ENCODE measurements at places on chromosomes 5 and 9.

GRCh38 chr5:111863801-111864200, 106.8 kb upstream of the NREP start:
- no peak for DNase-seq

DNA sequence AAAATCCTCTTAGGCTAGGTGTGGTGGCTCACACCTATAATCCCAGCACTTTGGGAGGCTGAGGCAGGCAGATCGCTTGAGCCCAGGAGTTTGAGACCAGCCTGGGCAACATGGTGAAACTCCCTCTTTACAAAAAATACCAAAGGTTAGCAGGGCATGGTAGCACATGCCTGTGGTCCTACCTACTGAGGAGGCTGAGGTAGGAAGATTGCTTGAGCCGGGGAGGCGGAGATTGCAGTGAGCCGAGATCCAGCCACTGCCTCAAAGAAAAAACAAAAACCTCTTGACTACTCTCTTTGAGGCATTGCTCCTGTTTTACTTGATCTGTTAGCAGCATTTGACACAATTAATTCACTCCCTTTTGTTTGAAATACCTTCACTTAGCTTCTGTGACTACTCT, 20.7 kb downstream of the KIF2A start:
- DNase-seq: no peak

DNA sequence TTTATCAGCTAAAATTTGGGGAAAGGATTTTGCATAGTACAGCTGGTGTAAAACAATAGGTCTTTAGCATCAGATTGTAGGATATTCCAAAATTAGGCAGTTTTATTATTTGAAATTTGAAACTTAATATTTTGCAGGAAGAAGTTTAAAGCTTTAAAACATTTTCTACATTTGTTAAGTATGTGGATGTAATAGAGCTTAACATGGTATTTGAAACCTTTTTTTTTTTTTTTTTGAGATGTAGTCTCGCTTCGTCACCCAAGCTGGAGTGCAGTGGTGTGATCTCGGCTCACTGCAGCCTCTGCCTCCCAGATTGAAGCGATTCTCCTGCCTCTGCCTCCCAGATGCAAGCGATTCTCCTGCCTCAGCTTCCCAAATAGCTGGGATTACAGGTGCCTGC, 2.9 kb downstream of the DENND4C start:
- no peak for DNase-seq

DNA sequence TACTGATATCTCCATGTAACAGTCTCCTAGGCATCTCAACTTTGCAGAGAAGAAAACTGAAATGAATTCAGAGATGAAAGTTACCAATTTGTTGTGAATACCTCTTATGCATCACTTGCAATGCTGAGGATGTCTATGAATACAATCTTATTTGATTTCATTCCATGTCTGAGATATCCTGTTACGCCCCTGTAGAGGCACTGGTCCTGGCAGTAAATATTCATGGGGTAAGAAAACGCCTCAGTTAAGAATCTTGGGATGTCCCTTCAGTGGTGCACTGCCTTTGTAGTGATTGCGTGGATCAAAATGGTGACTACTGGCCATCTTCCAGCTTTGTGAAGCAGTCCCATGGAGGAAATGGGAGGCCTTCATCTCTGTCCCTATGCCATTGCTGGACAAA, 229.1 kb upstream of the C9orf72 start:
- DNase-seq: no peak

DNA sequence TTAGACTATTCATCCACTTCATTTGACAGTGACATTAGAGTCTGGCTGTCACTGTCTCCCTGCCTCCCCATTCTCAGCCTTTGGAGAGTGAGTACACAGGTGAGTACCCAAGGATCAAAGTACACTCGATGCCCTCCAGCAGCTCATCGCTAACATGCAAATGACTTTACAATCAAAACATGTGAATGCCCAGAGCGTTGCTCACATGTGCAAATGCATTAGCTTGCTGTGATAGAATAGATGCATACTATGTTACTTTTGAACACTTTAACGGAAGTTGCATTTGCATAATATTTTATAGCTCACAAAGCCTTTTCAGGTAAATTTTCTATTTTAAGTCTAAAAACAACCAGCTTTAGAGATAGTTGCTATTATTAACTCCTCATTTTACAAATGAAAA, 107.6 kb downstream of the SYK start:
- no peak for DNase-seq

DNA sequence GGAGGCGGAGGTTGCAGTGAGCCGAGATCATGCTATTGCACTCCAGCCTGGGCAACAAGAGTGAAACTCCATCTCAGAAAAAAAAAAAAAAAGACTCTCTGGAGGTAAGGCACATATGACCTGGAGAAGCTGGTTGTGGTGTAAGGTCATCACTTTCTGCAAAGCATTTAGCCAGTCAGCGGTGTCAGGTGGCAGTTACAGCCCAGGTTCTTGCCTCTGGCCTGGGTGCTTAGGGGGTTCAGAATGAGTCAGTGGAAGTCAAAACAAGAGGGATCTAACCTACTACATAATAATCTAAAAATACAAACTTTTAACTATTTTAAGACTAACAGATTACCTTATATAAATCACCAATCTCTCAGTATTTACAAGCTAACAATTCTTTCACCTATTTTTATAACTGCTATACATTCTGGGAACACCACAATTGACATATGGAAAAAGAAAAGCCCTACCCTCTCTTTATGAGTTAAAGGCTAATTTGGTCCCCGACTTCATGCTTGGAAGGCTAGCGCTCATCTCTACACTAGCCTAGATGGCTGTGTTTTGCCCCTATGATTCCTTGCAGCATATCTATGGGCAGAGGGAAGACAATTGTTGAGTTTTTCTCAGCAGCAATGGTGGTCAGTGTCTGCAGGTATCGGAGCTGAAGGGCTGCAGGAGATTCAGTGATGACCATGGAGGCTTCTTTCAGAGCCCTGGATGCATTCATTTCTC, 29.2 kb downstream of the STOM start:
- no peak for DNase-seq

DNA sequence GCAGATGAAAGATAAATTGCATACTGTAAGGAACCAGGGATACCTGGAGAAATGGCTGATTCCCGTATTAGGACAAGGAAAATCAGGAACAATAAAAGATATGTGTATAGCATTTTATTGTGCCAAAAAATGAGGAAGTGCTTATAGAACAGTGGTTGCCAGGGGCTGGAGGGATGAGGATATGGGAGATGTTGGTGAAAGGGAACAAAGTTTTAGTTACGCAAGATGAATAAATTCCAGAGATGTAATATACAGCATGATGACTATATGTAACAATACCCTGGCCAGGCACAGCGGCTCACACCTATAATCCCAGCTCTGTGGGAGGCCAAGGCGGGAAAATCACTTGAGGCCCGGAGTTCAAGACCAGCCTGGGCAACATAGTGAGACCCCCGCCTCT, 101.8 kb downstream of the CDK5RAP2 start:
- DNase-seq: no peak

DNA sequence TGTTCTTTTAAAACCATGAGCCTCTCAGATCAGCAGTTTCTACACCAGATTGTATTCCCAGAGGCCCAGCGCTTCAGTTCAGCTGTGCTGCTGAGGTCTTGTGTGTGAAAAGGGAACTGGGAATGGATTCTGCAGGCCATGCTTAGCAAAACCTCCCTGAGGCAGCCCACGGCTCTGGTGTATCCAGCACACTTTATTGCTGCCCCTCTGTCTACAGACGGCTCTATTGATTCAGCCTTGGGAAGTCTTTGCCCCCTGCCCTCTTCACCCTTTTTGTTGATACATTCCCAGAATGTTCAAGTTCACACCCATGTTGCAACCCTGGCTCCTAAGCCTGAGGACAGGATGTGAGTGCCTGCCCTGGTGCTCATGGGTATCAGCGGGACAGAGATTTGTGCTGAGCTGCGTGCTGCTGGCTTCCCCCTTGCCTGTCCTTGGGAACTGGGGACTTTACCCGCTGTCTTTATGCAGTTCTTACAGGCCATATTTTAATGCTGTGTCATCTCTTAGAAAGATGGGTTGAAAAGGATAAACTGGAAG, 37.3 kb downstream of the ARHGAP26 start:
- no peak for DNase-seq

DNA sequence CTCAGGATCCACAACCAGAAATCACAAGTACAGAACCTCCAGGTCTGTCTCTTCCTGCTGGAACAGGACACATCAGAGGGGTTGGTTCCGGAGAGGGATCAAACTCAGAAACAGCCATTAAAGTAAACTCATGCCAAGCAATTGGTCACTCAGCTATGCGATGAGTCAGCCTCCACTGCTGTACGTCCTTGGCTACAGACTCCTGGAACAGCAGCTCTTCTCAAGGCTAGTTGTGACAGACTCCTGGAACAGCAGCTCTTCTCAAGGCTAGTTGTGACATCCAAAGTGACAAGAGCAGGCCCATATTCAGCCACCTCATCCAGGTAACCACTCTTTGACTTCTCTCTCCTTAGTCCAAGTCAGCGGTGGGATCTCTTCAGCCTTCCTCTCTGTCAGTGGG, at the start of gene SPINK13:
TSS of gene SPINK13 (plus strand) at position 229 of the 400 bp plus-strand sequence. CDS start 1,279 bp downstream, outside the sequence.
- DNase-seq: no peak

- no peak for DNase-seq
Measured at GRCh38 chr5:150155258-150156026, at the start of gene PDGFRB. PDGFRB (minus strand) TSS chr5:150155845; CDS start chr5:150137047, 18,798 bp downstream.

- no peak for DNase-seq
Measured at GRCh38 chr9:87088621-87089365, 141.5 kb upstream of the GAS1 start.

Measured in NCI-H2029 (cell line).